T-helper 9 cell (primary cell): ENCODE measurements at places on chromosomes 13 and 19.

GRCh38 chr13:110636701-110637201 lies 21.4 kb downstream of the NAXD start:
- DNase-seq: no peak

GRCh38 chr13:45833663-45834375 lies 17.7 kb downstream of the SIAH3 start:
- DNase-seq: no peak

DNA sequence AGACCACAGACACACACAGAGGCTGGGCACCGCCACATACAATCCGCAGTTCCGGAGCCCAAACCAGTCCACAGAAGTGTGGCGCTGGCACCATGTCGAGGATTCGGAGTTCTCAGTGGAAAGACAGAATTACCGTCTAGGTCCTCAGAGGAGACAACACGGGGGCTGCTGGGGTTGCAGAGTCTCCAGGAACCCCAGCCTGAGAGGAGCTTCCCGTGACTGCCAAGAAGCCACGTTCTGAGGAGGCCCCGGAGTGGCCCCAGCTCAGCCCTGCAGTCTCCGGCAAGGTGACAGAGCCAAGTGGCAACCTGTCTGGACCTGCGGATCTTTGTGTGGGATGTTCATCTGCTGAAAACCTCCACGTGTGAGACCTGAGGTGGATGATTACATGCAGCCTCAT lies 7.3 kb upstream of the ADPRHL1 start:
- DNase-seq: no peak

GRCh38 chr13:39655041-39655568 lies 357 bp upstream of the COG6 start:
- no peak for DNase-seq

- DNase-seq: no peak
These were observed 57.0 kb upstream of the RAP2A start for GRCh38 chr13:97376981-97377380.

DNA sequence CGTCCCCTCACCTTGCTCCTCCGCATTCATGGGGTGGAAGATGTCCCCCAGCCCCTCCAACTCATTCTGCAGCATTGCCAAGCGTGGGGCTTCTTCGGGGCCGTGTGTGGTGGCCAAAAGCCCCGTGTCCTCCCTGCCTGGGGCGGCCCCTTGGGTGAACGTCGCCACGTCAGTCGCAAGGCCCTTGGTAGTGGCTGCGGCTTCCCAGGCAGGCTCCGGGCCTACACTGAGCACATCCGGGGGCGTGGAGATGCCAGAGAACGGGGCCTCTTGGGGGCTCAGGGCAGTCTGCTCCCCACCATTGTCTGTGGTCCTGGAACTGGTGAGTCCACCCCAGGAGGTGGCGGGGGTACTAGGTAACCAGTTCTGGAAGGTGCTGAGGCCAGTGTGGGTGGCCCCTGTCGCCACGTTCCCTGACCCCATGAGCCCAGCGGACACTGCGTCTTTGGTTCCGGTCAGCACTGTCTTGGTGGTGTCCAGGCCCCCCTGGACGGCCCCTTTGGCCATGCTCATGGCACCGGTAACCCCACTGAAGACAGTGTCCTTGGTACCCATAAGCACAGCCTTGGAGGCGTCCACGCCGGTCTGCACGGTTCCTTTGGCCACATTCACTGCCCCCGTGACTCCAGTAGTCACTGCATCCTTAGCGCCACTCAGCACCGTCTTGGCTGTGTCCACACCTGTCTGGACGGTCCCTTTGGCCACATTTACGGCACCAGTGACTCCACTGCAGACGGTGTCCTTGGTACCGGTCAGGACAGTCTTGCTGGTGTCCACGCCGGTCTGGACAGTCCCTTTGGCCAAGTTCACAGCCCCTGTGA lies 7.6 kb downstream of the PLIN4 start:
- no peak for DNase-seq

GRCh38 chr13:82867284-82867683 lies 1015.0 kb downstream of the SLITRK1 start:
- DNase-seq: no peak

DNA sequence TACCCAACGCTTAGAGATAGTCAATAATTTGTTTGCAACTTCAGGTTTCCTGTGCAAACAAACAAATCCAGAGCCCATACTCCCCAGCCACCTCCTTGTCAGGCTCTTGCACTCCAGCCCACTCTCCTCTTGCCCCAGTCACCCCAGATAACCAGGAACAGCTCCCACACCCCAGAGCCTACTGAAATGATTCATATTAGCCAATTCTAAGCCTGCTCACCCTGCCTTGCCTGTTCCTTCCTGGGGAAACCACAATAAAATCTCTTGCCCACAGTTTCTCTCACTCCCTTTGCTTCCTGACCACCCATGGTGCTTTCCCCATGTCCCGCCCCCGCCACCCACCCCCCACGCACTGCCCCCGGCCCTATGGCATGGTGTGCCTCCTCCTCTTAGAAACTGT lies 3.8 kb upstream of the ACTL9 start:
- DNase-seq: no peak
